Dermis blood vessel endothelial cell (primary cell): ENCODE measurements at places on chromosomes 1 and 21.

GRCh38 chr1:92095874-92096273 is 15.7 kb downstream of the BTBD8 start:
- no peak for DNase-seq

GRCh38 chr1:36643371-36644270 is 160.9 kb upstream of the CSF3R start:
- no peak for DNase-seq

DNA sequence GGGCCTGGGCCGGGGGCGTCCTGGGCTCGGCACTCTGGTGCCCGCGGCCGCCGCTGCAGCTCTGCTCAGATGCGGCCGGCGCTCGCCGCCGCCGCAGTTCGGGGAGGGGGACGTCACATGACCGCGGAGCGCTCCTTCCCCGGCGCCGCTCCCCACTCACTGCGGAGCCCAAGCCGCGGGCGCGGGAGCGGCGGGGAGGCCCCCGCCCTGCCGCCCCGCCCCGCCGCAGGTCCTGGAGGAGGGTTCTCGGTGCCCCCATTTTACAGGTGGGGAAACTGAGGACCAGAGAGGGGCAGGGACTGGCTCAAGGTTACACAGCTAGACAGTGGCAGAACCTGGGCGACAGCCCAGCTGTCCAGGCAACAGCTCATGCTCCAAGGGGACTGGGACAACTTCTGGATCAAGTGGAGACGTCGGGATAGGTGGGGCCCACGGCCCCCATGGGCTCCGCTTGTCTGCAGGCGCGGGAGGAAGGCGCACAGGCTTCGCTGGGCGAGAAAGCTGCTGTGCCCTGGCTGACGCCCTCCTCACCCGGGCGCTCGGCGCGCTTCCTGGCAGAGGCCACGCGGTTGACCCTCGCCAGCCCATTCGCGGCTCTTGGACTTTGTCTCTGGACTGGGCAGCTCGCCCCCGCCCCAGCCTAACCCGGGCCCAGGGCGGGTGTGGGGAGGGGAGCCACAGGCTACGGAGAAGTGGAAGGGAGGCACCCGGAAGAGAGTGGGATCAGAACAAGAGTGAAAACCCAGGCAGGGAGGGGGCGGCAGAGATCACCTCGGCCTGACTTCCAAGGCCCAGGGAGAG is at the start of gene RAP1GAP:
Gene RAP1GAP, minus strand, starts transcription at position 100 of the 801 bp plus-strand sequence. CDS start 49,325 bp downstream, outside the sequence.
- DNase-seq = no peak

DNA sequence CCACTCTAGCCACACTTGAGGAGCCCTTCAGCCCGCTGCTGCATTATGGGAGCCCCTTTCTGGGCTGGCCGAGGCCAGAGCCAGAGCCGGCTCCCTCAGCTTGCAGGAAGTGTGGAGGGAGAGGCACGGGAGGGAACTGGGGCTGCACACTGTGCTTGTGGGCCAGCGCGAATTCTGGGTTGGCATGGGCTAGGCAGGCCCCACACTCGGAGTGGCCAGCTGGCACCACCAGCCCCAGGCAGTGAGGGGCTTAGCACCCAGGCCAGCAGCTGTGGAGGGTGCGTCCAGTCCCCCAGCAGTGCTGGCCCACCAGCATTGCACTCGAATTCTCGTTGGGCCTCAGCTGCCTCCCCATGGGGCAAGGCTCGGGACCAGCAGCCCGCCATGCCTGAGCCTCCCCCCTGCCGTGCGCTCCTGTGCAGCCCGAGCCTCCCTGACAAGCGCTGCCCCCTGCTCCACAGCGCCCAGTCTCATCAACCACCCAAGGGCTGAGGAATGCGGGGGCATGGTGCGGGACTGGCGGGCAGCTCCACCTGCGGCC is 785.9 kb upstream of the TPTE start:
- DNase-seq = no peak

GRCh38 chr1:2283991-2284895 is 56.1 kb downstream of the SKI start:
- no peak for DNase-seq

DNA sequence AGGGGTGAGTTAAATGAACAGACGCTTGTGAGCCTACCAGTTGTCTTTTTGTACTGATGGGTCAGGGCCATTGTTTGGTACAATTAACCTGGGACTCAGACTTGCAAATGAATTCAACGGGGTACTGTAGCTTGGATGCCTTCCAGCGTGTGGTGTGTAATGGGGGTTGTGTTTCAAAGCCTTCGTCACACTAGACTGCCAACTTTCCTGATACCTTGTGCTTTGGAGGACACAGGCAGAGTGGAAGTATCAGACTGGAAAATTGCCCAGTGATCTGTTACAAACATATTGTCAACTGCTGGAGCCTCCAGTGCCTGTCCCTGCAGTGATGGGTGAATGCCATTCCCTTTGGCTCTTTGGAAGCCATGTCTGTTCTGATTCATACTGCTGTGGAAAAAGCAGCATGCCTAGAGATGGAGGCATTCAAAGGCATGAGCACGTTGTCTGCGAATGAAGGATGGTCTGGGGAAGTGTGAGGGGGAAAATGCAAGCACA is 384.5 kb downstream of the LMX1A start:
- DNase-seq = no peak

- no peak for DNase-seq
Observed at GRCh38 chr21:26077521-26077920, 93.0 kb downstream of the APP start.

DNA sequence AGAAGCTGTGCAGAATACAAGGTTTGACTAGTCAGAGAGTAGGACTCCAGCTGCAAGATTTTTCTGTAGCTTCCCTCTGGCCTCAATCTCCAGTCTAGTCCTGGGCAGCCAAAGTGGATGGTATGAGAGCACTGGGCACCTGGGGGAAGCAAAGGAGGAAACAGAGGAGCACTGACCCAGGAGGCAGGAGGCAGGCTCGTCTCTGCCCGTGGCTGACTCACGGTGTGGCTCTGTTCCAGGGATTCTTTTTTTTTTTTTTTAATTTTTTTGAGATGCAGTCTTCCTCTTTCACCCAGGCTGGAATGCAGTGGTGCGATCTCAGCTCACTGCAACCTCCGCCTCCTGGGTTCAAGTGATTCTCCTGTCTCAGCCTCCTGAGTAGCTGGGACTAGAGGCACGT is 4.1 kb upstream of the NPPB start:
- peak; percentile 49 for DNase-seq

- peak; percentile 80 for DNase-seq
Observed at GRCh38 chr1:244435562-244436205, 16.0 kb downstream of the ADSS2 start.

DNA sequence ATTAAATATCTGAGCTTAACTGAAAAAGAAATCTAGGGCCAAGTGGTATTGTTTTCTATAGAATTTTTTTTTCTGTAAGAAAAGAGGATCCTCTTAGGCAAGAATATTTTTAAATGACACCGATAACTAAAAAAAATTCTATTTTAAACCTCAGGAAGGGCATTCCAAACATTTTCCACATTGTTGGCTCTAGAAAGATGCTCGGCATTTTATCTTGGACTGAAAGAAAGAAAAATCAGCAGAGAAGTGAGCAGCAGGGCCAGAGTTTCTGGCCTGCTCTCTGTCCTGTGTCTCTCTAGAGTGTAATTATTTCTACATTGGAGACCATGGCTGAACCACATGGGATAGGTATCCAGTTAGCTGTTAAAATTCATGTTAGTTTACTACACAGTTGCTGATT is 192.5 kb upstream of the GREM2 start:
- peak; percentile 20 for DNase-seq

DNA sequence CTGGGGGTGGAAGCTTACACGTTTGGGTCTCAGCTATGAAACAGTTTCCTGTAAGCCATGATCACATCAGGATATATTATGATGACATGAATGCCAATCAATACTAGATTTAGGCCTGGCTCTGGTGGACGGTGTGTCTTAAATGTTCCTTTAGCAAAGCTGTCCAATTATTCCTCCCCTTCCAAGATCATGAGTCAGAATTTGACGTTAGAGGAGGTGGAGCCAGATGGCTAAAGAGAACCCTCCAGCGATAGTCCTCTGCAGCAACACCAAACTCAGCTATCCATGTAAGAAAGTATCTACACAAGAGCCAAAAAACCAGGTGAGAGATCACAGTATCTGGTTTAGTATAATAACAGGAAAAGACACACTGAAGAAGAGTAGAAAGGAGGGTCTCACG is 47.8 kb downstream of the PACC1 start:
- DNase-seq = peak; percentile 16

- DNase-seq = peak; percentile 18
Observed at GRCh38 chr1:100543640-100544039, 5.7 kb downstream of the GPR88 start.

GRCh38 chr1:10685808-10686403 is 110.5 kb downstream of the CASZ1 start:
- DNase-seq = no peak

DNA sequence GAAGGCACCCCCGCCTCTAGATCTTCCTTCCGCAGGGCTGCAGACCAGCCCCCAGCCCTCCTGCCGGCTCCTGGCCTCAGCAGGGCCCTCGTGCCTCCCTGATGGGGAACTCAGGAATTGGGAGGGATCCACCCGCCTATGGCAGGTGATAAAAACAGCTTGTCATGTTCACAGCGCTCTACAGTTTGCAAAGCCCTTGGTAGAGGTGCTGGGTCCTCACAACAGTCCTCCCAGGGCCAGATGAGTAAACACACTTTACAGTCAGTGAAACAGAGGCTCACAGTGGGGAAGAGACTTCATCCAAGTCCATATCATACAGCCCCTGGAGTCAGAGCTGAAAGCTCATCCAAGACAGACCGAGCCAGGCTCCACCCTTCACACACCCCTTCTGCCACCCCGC is 97.0 kb upstream of the IFFO2 start:
- DNase-seq = no peak

GRCh38 chr1:74717626-74718025 is 15.2 kb downstream of the CRYZ start:
- no peak for DNase-seq

DNA sequence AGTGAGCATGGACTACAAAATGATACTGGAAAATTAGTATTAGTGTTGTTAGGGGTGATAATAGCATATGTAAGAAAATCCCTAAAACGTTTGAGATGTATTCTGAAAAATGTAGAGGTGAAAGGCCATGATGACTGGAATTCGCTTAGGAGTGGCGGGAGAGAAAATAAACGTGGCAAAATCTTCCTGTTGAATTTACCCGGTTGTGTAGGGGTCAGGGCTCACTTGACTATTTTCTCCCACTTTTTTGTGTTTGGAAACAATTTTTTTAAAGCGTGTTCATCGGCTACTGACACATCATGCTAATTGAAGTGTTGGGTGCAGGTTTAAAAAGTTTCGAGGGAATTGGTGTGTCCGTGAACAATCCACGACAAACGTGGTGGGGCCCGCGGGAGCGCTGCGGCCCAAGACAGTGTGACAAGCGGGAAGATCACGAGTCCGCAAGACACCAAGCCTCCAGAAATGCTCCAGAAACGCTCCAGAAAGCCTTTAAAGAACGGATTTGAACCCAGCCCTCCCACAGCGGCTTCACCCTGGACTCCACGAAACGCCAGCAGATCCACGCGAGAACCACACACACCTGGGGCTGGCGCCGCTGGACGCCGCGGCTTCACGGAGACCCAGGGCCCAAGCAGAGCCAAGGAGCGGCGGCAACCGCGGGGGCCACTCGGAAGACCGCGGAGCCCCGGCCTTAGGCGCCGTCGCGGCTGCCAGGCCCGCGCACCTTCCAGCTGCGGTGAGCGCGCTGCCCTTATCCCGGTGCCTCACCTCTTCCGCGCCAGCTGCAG is 573 bp downstream of the PSMG1 start:
- peak; percentile 41 for DNase-seq

- DNase-seq = no peak
Observed at GRCh38 chr1:225691861-225692516, 39.1 kb upstream of the ENAH start.

- no peak for DNase-seq
Observed at GRCh38 chr1:56436912-56437417, 142.4 kb downstream of the PLPP3 start.

DNA sequence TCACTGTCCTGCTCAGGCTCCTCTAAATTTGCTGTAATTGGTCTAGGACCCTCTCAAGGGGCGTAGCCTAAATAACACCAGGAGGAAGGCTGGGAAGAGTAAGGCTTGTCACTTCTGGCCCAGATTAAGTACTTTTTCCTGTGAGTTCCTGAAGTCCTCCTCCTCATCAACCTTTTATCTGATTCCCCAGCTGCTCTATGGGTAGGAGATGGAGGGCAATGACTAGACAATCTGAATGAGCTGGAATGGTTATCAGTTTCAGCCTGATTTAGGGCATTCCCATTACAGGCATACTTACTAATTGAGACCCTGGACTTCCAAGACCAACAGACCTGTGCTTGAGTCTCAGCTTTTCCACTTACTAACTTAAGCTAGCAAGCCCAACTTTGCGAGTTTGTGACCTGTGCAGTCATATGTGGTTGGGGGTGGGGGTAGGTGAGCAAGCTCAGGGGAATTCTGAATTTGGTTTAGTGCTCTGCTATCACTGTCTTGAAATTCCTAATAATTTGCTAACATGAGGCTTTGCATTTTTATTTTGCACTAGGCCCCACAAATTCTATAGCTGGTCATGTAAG is 18.0 kb upstream of the FGGY start:
- no peak for DNase-seq

GRCh38 chr21:44752671-44753235 is 41.4 kb upstream of the TSPEAR start:
- peak; percentile 67 for DNase-seq

DNA sequence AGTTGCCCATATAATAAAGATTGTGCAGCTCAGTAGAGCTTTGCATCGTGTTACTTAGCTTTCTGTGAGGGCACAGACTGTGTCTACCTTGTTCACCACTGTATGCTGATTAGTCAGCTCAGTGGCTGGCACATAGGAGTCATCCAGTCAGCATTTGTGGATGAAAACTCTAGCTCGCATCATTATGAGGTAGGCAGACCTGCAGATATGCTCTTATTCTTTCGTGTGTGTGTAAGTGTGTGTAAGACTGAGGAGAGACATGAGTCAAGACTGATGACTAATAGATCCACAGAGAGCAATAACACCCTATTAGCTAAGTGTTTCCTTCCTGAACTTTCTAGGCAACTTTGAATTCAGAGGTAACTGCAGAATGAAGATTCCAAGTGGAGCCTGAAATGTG is 17.1 kb downstream of the TTF2 start:
- peak; percentile 89 for DNase-seq

DNA sequence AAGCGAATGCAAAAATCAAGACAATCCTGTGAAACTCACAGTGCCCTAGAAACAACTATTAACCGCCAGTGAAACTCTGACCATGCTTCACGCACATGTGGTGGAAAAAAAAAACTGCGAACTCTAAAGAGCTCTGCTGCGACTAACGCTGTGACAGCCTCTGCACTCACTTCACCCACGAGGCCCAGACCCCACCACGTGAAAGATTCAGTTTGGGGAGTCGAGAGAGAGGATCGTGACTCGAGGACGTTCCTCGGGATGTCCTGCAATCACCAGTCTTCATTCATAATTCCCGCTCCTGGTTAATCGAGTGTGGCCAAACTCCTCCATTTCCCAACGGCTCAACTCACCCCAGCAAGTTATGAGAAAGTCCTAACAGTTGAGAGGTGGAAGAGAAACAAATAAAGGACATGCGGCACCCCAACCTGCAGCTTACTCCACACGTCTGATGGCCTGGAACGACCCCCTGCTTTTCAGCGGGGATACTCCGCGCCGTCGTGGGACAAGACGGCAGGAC is 1.1 kb downstream of the SERBP1 start:
- DNase-seq = peak; percentile 41

GRCh38 chr21:42925114-42925926 is at the start of gene ERVH48-1:
Gene ERVH48-1 (minus strand): TSS chr21:42925630. CDS start chr21:42919006, 6,624 bp downstream.
- no peak for DNase-seq

- DNase-seq = peak; percentile 44
Observed at GRCh38 chr1:35577071-35577998, 4.2 kb downstream of the TFAP2E start.
